ENCODE measurements at places on chromosomes 3 and 15. TPM values are rescaled to one million over a fixed set of nuclear protein-coding genes. Genes with fewer than 3 reads are reported as not detected.

- peak overlapping the region; percentile 91 for H3K27ac ChIP-seq
- DNase-seq: peak; percentile 93
- peaks cover 5% of the 10 kb centered on the region for H3K36me3 ChIP-seq
- H3K4me1 ChIP-seq: peaks cover 3% of the 10 kb centered on the region
Measured at GRCh38 chr3:184133840-184134745, 1.1 kb upstream of the EIF2B5 start.

DNA sequence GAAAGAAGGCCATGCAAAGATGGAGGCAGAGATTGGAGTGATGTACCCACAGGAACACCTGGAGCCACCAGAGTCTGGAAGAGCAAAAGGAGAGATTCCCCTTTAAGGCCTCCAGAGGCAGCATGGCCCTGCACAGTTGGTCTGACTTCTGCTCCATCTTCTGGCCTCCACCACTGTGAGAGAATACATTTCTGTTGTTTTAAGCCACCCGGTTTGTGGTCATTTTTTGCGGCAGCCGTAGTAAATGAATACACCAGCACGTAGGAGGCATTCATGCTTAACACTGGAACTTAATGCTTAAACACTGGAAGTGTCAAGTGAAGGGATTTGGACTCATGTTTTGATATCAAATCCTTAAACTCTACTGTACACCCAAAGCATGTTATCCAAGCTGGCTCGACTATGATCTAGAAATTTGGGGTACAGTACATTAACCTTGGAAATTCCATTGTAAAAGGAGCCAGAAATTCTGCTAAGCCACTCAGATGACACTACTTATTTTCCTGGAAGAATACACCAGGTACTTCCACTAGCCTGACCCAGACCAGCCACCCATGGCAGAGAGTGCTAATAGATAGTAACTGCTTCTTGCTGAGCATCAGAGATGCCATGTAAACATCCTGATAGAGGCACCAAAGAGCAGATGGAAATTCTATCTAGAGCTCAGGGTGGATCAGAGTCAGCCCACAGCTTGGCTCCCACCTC lies 190.9 kb downstream of the ADAMTS9 start:
- no peak for DNase-seq
- H3K4me3 ChIP-seq: no peak overlapping the region
- H3K4me1 ChIP-seq: no peaks in the 10 kb centered on the region
- no peaks in the 10 kb centered on the region for H3K27me3 ChIP-seq
- no peak overlapping the region for H3K27ac ChIP-seq

DNA sequence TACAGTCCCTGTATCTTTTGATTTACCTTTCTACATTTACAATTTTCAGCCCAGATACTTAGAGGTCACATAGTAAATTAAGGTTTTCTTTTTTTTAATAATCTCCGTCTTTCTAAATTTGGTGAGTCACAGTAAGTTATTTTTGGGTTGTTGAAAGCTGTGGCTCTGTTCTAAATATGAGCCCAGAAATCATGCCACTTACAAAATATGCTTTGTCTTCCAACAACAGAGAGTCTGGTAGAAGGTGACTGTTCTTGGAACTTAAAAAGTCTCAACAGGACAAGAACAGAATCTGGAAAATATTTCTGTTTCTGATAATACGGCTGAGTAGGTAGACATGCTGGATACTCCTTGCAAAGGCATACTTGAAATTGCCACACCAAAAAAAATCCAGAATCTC lies 16.0 kb downstream of the GOLGA8S start:
- H3K27ac ChIP-seq: peak overlapping the region; percentile 67
- no peaks in the 10 kb centered on the region for H3K36me3 ChIP-seq
- no peak overlapping the region for H3K4me3 ChIP-seq
- DNase-seq: no peak
- H3K4me1 ChIP-seq: peaks cover 2% of the 10 kb centered on the region
- no peaks in the 10 kb centered on the region for H3K27me3 ChIP-seq

DNA sequence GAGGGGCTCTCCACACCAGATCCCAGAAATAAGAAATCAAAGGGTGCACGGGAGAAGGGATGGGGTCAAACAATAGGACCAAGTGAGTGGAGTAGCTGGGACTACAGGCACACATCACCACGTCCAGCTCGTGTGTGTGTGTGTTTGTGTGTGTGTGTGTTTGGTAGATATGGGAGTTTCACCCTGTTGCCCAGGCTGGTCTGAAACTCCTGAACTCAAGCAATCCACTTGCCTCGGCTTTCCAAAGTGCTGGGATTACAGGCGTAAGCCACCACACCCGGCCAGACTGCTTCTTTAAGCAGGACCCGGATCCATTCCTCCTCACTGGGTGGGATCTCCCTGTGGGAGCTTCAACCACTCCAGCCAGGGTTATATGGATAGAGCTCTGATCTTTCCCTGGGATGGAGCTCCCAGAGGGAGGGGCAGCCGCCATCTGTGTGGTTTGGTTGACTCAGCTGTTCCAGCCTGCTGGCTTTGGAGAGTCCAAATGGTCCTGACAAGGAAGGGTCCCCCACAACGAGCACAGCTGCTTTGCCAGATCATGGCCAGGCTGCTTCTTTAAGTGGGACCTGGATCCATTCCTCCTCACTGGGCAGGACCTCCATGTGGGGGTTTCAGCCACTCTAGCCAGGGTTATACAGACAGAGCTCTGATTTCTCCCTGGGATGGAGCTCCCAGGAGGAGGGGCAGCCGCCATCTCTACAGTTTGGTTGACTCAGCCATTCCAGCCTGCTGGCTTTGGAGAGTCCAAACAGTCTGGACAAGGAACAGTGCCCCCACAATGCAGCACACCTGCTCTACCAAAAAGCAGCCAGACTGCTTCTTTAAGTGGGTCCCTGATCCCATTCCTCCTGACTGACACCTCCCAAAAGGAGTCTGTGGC lies 9.1 kb upstream of the AVEN start:
- H3K27me3 ChIP-seq: no peaks in the 10 kb centered on the region
- H3K4me1 ChIP-seq: no peaks in the 10 kb centered on the region
- H3K27ac ChIP-seq: no peak overlapping the region
- no peak for DNase-seq
- no peak overlapping the region for H3K4me3 ChIP-seq

DNA sequence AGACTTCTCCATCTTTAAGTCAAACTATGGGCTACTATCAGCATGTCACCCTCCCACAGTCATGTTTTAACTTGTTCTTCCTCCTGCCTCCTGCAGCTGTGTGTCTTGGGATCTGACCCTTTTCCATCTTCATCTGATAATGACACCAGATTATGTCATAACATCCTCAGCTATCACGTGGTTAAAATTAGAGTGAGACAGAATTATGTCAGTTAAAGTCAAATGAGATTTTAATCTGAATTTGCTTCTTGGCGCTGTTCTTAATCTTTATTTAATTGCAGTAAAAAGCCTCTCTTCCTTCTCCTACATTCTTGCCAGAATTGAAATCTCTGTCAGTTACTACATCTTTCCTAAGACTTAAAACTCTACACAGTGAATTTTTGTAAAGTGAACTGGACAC lies 107.2 kb downstream of the ARPP21 start:
- no peaks in the 10 kb centered on the region for H3K36me3 ChIP-seq
- H3K27ac ChIP-seq: no peak overlapping the region
- H3K27me3 ChIP-seq: no peaks in the 10 kb centered on the region
- DNase-seq: no peak
- no peak overlapping the region for H3K4me3 ChIP-seq

GRCh38 chr15:60544581-60545264 lies 65.8 kb upstream of the ICE2 start:
- H3K36me3 ChIP-seq: no peaks in the 10 kb centered on the region
- no peak overlapping the region for H3K4me3 ChIP-seq
- no peaks in the 10 kb centered on the region for H3K4me1 ChIP-seq
- no peak overlapping the region for H3K27ac ChIP-seq

DNA sequence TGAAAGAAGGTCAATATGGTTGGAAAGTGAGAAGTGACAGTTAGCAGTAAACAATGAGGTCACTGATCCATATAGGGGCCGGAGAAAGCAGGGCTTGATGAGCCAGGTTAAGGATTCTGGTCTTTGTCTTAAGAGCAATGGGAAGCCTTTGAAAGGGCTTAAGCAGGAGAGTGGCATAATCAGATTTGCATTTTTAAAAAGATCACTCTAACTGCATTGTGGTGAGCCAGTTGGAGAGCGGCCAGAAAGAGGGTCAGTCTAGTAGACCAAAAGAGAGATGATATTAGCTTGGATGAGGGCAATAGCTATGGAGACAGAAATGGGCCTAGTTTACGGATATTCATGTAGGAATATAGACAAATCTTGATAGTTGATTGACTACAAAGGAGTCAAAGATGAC lies 46.6 kb downstream of the CPNE4 start:
- DNase-seq: no peak
- no peaks in the 10 kb centered on the region for H3K36me3 ChIP-seq
- H3K27me3 ChIP-seq: no peaks in the 10 kb centered on the region
- H3K27ac ChIP-seq: no peak overlapping the region

GRCh38 chr3:193711964-193712598 lies 119.1 kb downstream of the OPA1 start:
- DNase-seq: no peak
- no peaks in the 10 kb centered on the region for H3K27me3 ChIP-seq
- no peaks in the 10 kb centered on the region for H3K36me3 ChIP-seq

DNA sequence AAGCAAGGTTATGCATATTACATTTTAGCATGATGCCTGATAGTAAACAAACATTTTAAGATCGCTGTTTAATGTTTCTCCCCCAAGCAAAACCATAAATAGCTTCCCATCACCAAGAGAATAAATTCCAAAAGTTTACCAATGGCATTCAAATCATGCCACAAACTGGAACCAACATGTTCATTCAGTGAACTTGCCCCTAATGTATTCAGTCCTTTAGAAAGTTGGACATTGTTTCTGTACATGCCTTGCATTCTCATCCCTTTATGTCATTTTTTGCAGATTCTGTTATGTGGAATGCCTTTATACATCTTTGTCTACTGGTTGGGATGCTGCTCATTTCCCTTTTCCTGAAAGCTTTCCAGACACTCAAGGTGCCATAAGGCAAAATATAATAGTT lies 105.5 kb downstream of the PYDC2 start:
- no peaks in the 10 kb centered on the region for H3K36me3 ChIP-seq
- H3K27me3 ChIP-seq: no peaks in the 10 kb centered on the region
- DNase-seq: no peak
- H3K4me3 ChIP-seq: no peak overlapping the region
- H3K4me1 ChIP-seq: no peaks in the 10 kb centered on the region

GRCh38 chr3:174276826-174277225 lies 582.3 kb upstream of the NAALADL2 start:
- H3K36me3 ChIP-seq: no peaks in the 10 kb centered on the region
- DNase-seq: no peak
- no peak overlapping the region for H3K27ac ChIP-seq
- no peaks in the 10 kb centered on the region for H3K27me3 ChIP-seq
- no peaks in the 10 kb centered on the region for H3K4me1 ChIP-seq

Gene GOLGA6L4
- total RNA-seq: not detected

Gene SLC28A1
- total RNA-seq: not detected

Gene ALDH1A2
- 9.3 TPM for total RNA-seq

Gene CLDN16
- total RNA-seq: not detected

DNA sequence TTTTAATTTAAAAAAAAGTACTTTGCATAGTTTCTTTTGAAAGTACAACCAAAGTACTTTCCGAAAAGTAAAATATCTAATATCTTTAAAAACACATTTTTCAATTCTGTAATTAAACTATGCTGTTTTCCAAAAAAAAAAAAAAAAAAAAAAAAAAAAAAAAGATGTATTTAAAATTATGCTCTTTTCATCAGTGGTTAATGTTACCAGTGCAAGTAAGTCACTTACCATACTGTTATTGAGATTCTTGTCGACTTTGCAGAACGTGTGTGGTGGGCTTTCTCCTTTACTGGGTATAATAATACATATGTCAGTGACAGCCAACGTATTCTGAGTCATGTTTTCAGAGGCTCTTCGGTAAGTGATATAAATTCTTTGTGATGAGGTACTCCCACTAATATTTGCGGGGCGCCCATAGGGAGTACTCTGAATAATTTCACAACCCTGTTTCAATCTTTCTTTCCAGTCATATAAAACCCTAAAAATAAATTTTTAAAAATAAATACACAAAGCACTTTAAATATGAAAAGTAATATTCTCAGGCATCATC lies 39.9 kb downstream of the DENND4A start:
- H3K27ac ChIP-seq: no peak overlapping the region
- no peaks in the 10 kb centered on the region for H3K36me3 ChIP-seq
- no peak overlapping the region for H3K4me3 ChIP-seq
- no peaks in the 10 kb centered on the region for H3K4me1 ChIP-seq

GRCh38 chr3:179716811-179717210 lies 64.0 kb downstream of the USP13 start:
- peaks cover 11% of the 10 kb centered on the region for H3K36me3 ChIP-seq
- H3K4me3 ChIP-seq: no peak overlapping the region
- H3K27me3 ChIP-seq: no peaks in the 10 kb centered on the region
- DNase-seq: no peak

GRCh38 chr3:160398820-160399124 lies 253 bp downstream of the IFT80 start:
- no peaks in the 10 kb centered on the region for H3K36me3 ChIP-seq
- H3K4me3 ChIP-seq: peak overlapping the region; percentile 64
- DNase-seq: no peak
- H3K27me3 ChIP-seq: no peaks in the 10 kb centered on the region
- peaks cover 8% of the 10 kb centered on the region for H3K4me1 ChIP-seq

Measured in ascending aorta (tissue), 2 donors.